ENCODE measurements at places on chromosomes 13 and 19. TPM values are rescaled to one million over a fixed set of nuclear protein-coding genes. Genes with fewer than 3 reads are reported as not detected.
A peak's percentile ranks its signal among the peaks of the same experiment; 100 is the strongest.

DNA sequence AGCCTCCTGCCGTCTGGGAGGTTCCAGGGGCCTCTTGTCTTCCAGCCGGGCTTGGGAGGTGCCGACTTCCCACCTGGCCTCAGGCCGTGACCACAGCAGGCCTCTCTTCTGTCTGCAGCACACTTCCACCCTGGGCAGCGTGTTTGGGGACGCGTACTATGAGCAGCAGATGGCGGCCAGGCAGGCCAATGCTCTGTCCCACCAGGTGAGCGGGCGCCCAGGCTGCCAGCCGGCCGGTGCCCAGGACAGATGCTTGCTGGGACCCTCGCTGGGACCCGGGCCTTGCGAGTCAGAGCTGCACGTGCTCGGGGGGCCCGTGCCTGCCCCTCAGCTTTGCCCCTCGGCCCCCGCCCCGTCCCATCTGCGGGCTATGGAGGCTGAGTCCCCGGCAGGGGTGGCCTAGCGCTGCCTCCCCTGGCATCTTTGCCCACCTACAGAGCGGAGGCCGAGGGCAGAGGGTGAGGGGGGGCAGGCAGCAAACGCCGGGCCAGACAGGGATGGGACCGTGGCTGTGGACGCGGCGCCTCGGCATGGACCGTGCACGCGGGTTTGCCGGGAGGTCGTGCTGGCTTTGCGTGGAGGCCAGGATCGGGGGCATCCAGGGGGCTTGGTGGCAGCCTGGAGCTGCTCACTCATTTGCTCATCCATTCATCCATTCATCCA lies 16.2 kb downstream of the COMP start:
- no peaks in the 10 kb centered on the region for H3K36me3 ChIP-seq
- H3K4me1 ChIP-seq: peaks cover 6% of the 10 kb centered on the region
- no peak overlapping the region for H3K4me3 ChIP-seq
- no peak for DNase-seq

- H3K27me3 ChIP-seq: no peaks in the 10 kb centered on the region
- no peak for DNase-seq
- no peak overlapping the region for H3K4me3 ChIP-seq
- peaks cover 2% of the 10 kb centered on the region for H3K4me1 ChIP-seq
- H3K27ac ChIP-seq: no peak overlapping the region
Measured at GRCh38 chr19:49106648-49107135, 7.5 kb upstream of the LIN7B start.

DNA sequence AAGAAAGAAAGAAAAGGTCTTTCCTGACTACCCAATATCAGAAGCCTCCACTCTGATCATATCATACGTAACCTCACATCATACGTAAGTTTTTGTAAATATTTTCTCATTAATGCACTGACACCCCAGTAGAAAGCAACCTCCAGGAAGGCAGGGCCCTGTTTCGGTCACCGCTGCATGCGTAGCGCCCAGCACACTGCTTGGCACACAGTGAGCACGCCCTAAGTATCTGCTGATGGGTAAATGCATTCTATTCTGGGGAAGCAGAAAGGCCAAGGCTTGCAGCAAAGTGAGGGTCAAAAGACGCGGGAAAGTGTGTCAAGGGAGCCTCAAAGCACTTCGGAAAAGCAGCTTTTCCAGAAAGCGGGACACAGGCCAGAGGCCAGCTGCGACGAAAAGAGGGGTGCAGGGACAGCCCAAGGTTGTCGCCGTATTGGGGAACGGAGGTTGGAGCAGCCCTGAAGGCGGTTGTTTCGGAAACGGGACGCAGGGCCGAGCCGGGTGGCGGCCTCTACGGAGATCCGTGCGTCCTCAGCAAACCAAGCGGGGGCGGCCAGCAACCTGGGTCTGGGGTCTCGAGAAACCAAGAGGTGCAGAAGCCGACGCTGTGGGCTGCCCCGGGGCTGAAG lies 463 bp downstream of the SUGP1 start:
- no peaks in the 10 kb centered on the region for H3K27me3 ChIP-seq
- DNase-seq: no peak
- peak overlapping the region; percentile 100 for H3K27ac ChIP-seq
- peaks cover 31% of the 10 kb centered on the region for H3K4me1 ChIP-seq
- H3K4me3 ChIP-seq: peak overlapping the region; percentile 98

YJEFN3 gene
- 6.1 TPM for total RNA-seq

- H3K4me3 ChIP-seq: no peak overlapping the region
- H3K27ac ChIP-seq: no peak overlapping the region
- no peaks in the 10 kb centered on the region for H3K27me3 ChIP-seq
- H3K4me1 ChIP-seq: peaks cover 19% of the 10 kb centered on the region
Measured at GRCh38 chr13:40916207-40916998, 102.7 kb downstream of the ELF1 start.
